ENCODE measurements at places on chromosomes 4 and X.

- no peak for DNase-seq
Observed at GRCh38 chr4:81922313-81922712, 450.6 kb upstream of the RASGEF1B start.

- DNase-seq: no peak
Observed at GRCh38 chrX:140177821-140178220, 212.5 kb upstream of the CXorf66 start.

- no peak for DNase-seq
Observed at GRCh38 chr4:78418406-78418805, 133.2 kb upstream of the ANXA3 start.

DNA sequence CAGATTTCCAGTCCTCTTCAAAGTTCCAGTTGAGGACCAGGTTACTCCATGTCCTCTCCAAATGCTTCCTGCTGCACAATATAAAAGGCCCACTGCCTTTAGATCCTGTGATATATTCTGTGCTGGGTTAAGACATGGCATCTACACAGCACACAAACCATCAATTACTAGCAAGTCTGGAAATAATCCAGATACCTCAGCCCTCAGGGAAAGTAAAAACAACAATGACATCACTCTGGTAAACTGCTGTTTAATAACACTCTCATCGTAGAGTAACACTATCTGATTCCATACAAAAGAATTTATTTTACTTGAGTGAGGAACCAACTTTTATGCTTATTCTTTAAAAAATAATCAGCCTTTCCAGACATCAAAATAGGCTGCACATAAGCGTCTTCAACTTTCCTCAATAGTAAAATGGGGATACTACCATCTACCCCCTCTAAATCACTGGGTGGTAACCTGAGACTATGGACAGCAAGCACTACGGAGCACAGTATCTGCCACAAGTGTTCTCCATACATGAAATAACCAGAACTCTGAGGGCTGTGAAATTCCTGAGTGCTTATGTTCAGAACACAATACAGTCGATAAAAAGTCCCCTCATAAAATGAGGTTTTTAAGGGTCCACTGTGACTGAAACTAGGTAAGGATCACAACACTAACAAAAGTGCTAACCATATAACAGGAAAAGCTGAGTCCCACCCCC, 53.4 kb downstream of the ABCG2 start:
- DNase-seq: peak; percentile 44

DNA sequence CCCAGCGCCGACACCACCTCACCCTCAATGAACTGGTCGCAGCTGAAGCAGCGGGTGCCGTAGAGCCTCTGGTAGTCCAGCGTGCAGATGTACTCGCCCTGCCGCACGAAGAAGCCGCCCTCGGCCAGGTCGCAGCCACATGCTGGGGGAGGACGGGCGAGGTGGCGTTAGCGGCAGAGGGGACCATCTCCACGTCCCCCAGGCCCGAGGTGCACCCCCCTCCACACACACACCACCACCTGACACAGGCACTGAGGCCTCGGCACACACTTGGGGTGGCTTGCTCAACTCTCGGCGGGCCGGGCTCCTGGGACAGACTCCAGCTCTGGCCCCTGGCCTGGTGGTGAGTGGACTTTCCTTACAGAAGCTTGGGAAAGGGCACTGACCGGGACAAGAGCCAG, 61.5 kb downstream of the ABLIM2 start:
- DNase-seq: no peak

DNA sequence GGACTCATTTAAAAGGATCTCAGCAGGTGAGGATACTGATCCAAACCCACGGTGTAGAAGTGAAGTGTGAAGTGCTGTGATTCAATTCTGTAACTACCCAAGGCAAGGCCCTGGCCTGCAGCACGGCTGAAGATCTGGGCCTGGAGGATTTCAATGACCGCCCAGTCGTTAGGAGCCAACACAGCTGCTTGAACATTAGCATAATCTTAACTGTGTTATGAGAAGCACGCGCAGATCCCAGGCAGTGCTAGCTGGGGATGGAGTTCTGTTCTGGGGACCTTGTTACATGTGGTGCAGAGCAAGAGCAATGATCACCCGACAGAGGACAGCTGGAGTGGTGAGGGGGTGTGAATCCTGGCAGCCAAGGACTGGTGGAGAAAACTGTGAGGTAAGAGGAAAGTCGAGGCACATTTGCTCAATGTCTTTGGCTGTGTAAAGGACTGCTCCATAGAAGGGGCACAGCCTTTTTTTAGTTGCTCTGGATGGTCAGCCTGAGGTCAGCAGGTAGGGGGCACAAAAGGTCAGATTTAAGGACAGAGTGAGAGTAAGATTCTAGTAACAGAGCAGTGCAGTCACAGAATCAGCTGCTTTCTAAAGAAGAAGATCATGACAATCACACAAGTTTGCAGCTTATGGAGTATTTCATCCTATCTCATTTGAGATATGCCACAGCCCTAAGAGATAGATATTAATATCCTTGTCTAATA, 181.8 kb downstream of the DCLK2 start:
- no peak for DNase-seq

GRCh38 chr4:106985830-106986229, 50.3 kb downstream of the DKK2 start:
- no peak for DNase-seq

- no peak for DNase-seq
Observed at GRCh38 chrX:31443654-31444053, 371.8 kb upstream of the FTHL17 start.

DNA sequence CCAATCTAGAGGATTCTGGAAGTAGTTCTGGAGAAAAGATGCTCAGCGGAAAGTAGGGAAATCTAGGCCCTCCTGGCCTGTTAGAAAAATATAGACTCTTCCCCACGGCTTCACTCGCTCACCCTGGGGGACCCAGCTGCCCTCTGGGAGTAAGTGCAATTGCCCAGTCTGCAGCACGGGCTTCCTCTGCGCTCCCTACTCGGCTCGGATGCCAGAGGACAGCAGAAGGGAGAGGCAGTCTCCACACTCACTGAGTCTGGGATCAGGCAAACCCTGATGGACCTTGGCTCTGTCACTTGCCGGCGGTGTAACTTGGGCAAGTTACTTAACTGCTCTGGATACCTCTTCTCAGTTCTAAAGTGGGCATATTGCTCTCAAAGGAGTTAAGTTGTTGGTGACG, 2.1 kb downstream of the SHISA3 start:
- no peak for DNase-seq

- no peak for DNase-seq
Observed at GRCh38 chrX:10156199-10157031, at the start of gene CLCN4. TSS of gene CLCN4 (plus strand) at chrX:10156975. CDS start at chrX:10185033, 28,058 bp downstream.
